Activated T-helper 1 cell treated with Interleukin-2 at 50 U/mL for 16 hours (primary cell): ENCODE measurements at places on chromosomes 16 and 17.

GRCh38 chr16:57892041-57892440, 78.9 kb downstream of the CNGB1 start:
- no peak for DNase-seq

GRCh38 chr17:75590849-75591721, 3.5 kb downstream of the MYO15B start:
- no peak for DNase-seq

GRCh38 chr16:53224951-53225533, 170.3 kb downstream of the CHD9 start:
- no peak for DNase-seq

DNA sequence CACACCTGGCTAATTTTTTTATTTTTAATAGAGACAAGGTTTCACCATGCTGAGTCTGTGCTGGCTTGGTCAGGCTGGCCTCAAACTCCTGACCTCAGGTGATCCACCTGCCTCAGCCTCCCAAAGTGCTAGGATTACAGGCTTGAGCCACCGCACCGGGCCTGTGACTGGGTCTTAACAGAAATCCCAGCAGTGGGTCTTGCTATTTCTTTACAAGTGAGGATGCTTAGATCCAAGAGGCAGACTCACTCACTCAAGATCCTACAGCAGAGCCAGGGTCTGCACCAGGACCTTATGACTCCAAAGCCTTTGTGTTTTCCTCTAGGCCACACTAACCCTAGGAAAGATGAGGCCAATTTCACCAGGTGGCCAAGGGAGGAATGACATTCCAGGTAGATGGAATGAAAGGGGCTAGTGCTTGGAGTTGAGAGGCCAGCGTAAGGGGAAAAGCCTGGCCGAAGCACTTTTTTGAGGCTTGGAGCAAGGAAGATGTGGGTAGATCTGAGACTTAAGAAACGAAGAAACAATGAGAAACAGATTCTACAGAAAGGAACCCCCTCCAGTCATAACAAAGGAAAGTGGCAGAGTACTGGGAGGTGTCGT, 5.7 kb upstream of the STAT5A start:
- DNase-seq = no peak

DNA sequence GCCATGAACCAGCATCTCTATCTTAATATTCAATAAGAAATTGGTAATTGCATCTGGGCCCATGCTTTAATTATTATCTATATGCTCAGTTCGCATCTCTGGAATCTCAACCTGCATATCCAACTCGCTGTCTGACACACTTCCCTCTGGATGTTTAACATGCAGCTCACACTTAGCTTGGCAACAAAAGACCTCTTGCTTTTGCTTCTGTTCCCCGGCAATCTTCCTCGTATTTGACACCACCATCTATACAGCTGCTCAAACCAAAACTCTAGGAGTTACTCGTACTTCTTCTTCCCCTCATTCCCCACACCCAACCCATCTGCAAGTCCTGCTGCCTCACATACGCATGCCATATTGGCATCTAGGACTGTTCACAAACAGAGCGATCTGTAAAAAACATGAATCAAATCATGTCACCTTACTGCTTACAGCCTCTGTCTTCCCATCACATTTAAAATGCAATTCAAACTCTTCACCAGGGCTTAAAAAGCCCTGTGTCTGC, 300.6 kb downstream of the CEP112 start:
- no peak for DNase-seq

DNA sequence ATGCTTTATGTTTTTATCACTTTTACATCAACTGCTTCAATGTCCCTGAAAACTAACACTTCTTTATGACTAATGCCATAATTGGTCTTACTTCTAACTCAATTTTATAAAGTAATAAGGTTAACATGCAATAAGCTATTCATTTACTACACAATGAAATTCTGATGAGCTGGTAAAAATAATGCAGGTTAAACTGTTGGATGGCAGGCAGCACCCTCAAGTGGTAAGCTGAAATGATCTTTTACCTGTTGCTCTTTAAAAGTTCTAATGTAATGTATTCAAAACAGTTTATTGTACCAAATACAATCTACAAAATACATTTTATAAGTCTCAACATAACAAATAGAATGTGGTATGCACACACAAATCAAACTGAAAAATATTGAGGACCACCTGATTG, 1280.3 kb downstream of the CDH8 start:
- no peak for DNase-seq

DNA sequence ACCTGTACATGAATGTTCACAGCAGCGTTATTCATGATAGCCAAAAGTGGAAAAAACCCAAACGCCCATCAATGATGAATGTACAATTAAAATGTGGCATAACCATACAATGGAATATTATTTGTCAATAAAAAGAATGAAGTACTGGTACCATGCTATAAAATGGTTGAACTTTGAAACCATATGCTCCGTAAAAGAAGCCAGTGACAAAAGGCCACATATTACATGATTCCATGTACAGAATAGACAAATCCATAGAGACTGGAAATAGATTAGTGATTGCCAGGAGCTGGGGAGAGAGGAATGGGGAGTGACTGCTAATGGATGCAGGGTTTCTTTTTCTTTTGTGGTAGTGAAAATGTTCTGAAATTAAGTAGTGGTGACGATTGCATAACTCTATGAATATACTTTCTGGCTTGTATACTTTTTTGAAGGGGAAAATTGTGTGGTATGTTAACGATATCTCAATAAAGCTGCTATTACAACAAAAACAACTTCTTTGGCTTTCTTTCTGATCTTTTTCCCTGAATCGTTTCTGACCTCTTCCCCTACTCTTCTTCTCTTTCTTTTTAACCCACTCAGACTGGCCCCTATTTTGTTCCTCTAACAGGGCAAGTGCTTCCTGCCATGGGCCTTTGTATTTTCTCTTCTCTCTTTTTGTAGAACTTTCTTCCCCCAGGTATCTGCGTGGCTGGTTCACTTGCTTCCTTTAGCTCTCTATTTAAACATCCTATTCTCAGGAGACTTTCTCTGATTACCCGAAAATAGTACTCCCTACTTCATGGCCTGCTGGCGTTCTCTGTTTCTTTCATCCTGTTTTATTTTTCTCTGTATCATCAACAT, 67.9 kb downstream of the FTO start:
- no peak for DNase-seq

DNA sequence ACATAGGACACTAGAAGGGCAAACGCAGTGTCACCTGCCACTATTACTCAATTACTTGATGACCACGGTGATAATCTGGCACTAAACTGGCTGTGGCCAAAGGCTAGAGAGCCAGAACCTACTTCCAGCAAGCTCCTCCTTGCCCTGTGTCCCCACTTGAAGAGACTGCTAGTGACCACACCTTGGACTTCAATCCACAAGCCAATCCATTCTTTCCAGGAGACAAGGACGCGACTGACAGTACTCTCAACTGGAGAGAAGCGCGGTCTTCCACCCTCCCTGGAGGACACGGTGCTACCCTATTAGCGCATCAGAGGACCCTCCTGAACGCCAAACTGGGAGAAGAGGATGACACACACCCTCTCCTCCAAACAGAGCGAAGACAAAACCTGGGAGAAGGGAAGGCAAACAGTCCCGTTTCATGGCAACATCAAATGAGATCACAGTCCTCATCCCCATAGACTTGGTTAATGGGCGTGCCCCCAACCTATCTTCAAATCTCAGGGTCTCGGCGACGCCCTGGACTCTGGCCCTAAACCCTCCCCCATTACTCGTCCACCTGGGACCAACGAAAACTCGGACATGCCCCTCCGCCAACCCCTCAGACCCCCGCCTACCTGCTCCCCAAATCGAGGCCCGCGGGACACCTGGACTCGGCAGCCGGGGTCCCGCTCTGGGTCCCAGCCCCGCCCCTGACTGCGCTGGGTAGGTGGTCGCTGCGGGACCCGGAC, 508 bp downstream of the FLCN start:
- no peak for DNase-seq

- DNase-seq = no peak
Observed at GRCh38 chr16:79993629-79994209, 393.2 kb upstream of the MAF start.

- no peak for DNase-seq
Observed at GRCh38 chr16:68035227-68035626, 12.1 kb downstream of the DUS2 start.

GRCh38 chr16:75048054-75048453, 49.2 kb downstream of the ZNRF1 start:
- no peak for DNase-seq

DNA sequence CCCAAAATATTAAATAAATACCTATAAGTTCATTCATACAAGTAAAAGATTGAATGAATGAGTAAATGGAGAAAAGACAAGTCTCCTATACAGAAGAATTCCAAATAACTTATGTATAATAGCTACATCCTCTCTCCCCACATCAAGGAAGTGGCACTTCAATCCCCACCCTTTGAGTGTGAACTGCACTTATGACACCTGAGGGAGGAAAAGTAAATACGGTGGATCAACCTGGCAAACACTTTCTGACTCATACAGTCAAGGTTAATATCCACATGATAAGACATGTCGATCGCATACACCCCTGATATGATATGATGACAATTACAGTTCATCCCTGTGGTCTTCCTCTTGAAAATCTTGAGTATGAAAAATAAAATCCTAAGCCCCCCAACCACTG, 18.0 kb downstream of the SLFN12L start:
- no peak for DNase-seq
